ENCODE measurements at places on chromosomes 6 and 20.
A peak's percentile ranks its signal among the peaks of the same experiment; 100 is the strongest.

DNA sequence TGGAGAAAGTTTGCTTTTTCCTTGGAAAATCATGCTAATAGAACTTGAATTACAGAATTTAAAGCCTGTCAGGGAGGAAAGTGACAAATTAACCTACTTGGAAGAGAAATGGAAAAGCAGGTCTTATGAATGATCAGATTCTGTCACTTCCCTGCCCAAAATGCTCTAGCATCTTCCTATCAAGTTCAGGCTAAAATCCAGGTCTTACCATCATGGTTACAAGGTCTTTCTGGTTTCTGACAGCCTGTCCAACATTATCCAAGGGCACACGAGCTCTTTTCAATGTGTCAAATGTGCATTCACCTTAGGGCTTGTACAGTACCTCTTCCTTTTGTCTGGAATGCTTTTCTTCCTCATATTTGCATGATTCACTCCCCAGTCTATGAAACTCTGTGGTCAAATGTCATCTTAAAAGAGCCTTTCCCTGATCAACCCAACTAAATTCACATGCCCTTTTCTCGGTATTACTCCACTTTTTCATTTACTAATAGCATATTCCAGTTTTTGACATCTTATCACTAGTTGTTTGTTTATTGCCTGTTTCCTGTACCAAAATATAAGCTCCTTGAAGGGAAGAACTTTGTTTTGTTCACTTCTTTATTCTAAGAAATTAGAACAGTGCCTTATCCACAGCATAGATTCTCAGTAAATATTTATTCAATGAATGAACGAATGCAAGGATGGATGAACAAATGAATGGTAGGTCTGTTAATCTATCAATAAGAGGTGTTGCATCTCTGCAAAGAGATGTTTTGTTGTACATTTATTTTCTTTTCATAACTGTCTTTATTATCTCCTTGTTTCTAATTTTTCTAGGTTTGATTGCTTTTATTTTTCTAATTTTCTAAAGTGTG, 139.5 kb downstream of the BCAS1 start:
- peak; percentile 90 for DNase-seq

GRCh38 chr20:9147547-9148024, 78.7 kb downstream of the PLCB4 start:
- peak; percentile 61 for DNase-seq

- no peak for DNase-seq
These were observed 51.8 kb upstream of the FRMD1 start for GRCh38 chr6:168130697-168131371.

- DNase-seq: no peak
These were observed 10.7 kb downstream of the MANEA start for GRCh38 chr6:95587989-95588388.

- DNase-seq: no peak
These were observed 29.0 kb downstream of the DAAM2 start for GRCh38 chr6:39821046-39821740.
